K562 (cell line): ENCODE measurements at places on chromosomes 5 and 9. TPM values are rescaled to one million over a fixed set of nuclear protein-coding genes. Genes with fewer than 3 reads are reported as not detected.

GRCh38 chr9:35917261-35917660, 8.0 kb downstream of the SPAAR start:
- peak overlapping the region; percentile 27; the same call in 1 of the 3 replicates for H3K27ac ChIP-seq

- H3K27ac ChIP-seq = no peak overlapping the region
- no peak overlapping the region for H3K4me3 ChIP-seq
- no peaks in the 10 kb centered on the region for H3K27me3 ChIP-seq
- peaks cover 37% of the 10 kb centered on the region for H3K4me1 ChIP-seq
- H3K36me3 ChIP-seq = no peaks in the 10 kb centered on the region
These were observed 99.2 kb downstream of the DAPK1 start for GRCh38 chr9:87596862-87597261.

Gene FIBCD1
- 0.53 and 2.7 TPM in 2 replicates for polyA plus RNA-seq

DNA sequence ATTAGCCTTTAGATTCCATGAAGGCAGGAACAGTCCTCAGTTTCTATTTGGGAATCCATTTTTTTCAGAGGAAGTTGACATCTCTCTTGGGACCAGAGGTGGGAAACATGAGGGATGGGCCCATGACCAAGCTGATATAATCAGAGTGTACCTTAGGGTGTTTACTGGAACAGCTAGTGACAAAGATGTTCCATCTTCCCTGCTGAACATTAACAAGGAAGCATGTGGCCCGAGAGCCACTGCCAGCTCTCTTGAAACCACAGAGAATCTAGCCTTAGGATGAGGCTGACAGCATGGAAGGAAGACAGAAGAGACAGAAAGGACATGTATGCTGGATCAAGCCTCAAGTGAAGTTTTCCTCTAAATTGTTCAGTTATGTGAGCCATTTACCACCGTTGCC, 16.0 kb downstream of the AQP3 start:
- 0 out of 3 replicates have a peak overlapping the region, but pooled peaks have one; percentile 24 for H3K27ac ChIP-seq
- peaks cover 36% of the 10 kb centered on the region for H3K4me1 ChIP-seq
- H3K27me3 ChIP-seq = no peaks in the 10 kb centered on the region
- no peak overlapping the region for H3K4me3 ChIP-seq
- no peak for DNase-seq

- no peaks in the 10 kb centered on the region for H3K36me3 ChIP-seq
- no peaks in the 10 kb centered on the region for H3K27me3 ChIP-seq
- no peak for DNase-seq
- no peak overlapping the region for H3K27ac ChIP-seq
- H3K4me1 ChIP-seq = no peaks in the 10 kb centered on the region
These were observed 48.5 kb downstream of the PCSK5 start for GRCh38 chr9:75938946-75939345.

Gene SHISAL2B
- not detected in 2 replicates for polyA plus RNA-seq

DNA sequence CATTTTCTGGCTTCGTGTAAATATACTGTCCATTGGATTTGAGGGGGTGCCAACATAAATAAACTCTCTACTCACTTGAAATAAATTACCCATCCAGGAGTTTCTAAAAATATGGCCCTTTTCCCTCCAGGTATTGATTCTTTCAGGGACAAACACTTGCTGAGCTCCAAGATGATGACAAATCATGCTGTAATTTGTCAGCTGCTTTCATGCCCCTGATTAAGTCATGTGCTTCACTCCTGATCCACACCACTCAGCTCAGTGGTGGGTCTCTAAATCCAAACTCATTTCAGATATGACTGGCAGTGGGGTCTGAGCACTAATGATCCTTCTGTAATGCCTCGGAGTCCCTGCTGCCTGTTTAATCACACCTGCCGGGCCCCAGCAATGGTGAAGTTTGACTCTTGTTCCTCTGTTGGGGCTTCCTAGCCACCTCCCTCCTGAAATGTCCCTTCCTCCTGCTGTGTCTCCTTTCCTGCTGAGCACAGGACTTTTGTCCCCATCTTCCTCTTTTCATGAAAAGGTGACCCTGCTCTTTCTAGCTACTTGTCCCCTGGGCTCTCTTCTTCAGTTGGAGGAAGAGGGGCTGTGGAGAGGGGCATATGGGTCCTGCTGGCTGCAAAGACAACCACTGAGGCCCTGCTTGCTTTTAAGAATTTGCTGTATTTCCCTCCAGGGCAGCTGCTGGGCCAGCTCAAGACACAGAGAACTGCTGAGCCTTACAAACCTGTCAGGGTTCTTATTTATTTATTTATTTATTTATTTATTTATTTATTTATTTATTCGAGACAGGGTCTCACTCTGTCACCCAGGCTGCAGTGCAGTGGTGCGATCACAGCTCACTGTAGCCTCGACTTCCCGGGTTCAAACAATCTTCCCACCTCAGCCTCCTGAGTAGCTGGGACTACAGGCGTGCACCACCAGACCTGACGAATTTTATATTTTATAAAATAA, 200.0 kb downstream of the ATP10B start:
- H3K4me1 ChIP-seq = no peaks in the 10 kb centered on the region
- no peaks in the 10 kb centered on the region for H3K27me3 ChIP-seq
- H3K27ac ChIP-seq = no peak overlapping the region

DNA sequence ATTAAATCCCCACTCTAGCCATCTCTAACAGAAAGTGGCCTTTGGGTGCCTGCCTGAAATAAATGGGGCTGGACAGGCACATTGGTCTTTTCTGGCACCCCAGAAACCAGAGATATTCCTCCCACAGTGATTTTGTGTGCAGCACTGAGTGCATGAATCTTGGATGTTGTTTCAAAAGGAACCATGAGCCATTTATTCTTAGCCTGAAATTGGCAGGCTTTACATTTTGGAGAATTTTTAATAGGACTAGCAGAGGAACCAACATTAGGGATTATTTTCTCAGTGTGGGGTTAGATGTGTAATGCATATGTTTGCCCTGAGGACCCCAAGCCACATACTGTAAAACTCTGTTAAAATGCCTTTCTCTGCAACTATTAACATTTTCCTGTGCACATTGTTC, 451.3 kb downstream of the NFIB start:
- no peaks in the 10 kb centered on the region for H3K27me3 ChIP-seq
- no peak for DNase-seq
- no peaks in the 10 kb centered on the region for H3K4me1 ChIP-seq
- H3K27ac ChIP-seq = no peak overlapping the region
- H3K36me3 ChIP-seq = no peaks in the 10 kb centered on the region
- H3K4me3 ChIP-seq = no peak overlapping the region

DNA sequence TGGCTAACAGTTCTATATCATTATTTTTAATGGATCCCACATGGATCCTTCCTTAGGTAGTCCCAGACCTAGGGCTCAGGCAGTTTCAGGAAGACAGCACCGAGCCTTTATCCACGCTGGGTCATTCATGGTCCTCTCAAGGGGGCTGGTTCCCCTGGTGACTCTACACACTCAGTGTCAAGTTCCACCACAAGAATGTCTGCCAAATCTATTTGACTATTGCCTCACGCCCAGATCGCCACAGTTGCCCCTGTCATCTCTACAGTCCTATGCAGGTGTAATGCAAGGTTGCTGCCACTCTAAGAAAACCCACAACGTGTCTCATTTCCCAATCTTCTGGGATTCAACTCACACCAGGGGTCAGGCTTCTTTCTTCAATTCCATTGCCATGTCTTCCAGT, 8.0 kb upstream of the ZNF366 start:
- H3K27ac ChIP-seq = no peak overlapping the region
- H3K4me1 ChIP-seq = no peaks in the 10 kb centered on the region
- no peaks in the 10 kb centered on the region for H3K27me3 ChIP-seq
- no peak overlapping the region for H3K4me3 ChIP-seq
- no peaks in the 10 kb centered on the region for H3K36me3 ChIP-seq

DNA sequence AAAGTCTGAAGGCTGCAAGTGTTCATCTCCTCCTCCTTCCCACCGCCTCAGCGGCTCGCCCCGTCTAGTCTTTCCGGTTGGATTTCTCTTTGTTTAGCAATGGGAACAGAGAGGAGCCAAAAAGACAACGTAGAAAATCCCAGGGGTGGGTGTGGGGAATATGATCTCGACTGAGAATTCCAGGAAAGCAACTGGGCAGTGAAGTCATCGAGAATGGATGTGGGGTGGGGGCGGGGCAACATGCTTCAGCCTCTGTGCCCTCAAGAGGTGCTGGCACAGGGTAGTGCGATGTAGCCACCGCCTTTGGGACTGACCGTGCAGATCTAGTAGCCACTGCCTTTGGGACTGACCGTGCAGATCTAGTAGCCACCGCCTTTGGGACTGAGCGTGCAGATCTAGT, 12.9 kb downstream of the MSX2 start:
- H3K27ac ChIP-seq = no peak overlapping the region
- H3K4me3 ChIP-seq = no peak overlapping the region
- H3K4me1 ChIP-seq = peaks cover 7% of the 10 kb centered on the region
- H3K27me3 ChIP-seq = peaks cover 35% of the 10 kb centered on the region

DNA sequence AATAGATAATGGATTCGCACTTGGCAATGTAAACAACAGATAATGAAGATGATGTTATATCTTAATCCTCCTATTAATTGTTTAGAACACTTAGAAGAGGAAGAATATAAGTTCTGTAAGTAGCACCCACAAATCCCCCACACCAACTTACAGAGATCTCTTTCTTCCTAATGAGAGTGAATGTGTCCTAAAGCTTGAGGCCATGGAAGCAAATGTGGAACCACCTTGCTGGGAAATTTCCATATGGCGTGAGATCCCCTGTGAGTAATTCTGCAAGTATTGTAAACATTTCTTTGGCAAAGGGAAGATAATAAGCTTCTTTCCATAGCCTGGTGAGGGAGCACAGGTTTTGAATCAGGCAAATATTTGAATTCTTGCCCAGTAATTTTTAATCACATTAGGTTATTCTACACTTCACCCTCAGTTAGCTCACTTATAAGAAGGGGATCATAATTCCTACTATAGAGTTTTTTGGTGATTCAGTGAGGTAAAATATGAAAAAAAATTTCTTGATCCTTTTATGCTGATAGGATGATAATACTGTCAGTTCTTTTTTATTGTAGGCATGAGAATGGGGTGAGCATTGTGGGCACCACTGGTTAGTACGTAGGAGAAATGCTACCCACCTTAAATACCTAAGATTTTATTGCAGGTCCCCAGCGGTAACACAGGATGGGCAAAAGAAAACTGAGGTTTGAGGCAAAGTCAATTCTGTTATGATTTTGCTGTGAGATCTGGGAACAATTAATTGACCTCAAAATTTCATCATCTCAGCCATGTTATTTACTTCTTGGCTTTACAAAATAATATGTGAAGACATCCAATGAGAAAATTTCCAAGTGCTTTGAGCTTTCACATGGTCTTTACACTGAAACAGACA, 574.8 kb downstream of the PSAT1 start:
- DNase-seq = no peak
- no peaks in the 10 kb centered on the region for H3K27me3 ChIP-seq
- H3K4me3 ChIP-seq = no peak overlapping the region
- no peaks in the 10 kb centered on the region for H3K4me1 ChIP-seq
- H3K36me3 ChIP-seq = no peaks in the 10 kb centered on the region

GRCh38 chr9:112271466-112272098, 61.8 kb downstream of the PTBP3 start:
- no peak overlapping the region for H3K4me3 ChIP-seq
- H3K27ac ChIP-seq = no peak overlapping the region
- H3K36me3 ChIP-seq = peaks cover 41% of the 10 kb centered on the region; the same call in 1 of the 3 replicates
- no peaks in the 10 kb centered on the region for H3K27me3 ChIP-seq
- no peaks in the 10 kb centered on the region for H3K4me1 ChIP-seq
- no peak for DNase-seq

Gene PRUNE2
- polyA plus RNA-seq = not detected in 2 replicates

- H3K27ac ChIP-seq = no peak overlapping the region
- H3K4me3 ChIP-seq = no peak overlapping the region
- peaks cover 4% of the 10 kb centered on the region; the same call in 1 of the 3 replicates for H3K4me1 ChIP-seq
- H3K36me3 ChIP-seq = no peaks in the 10 kb centered on the region
- DNase-seq = no peak
- no peaks in the 10 kb centered on the region for H3K27me3 ChIP-seq
These were observed 26.0 kb upstream of the PITX1 start for GRCh38 chr5:135060021-135060420.

- H3K27ac ChIP-seq = no peak overlapping the region
- no peak overlapping the region for H3K4me3 ChIP-seq
- H3K36me3 ChIP-seq = no peaks in the 10 kb centered on the region
- H3K4me1 ChIP-seq = no peaks in the 10 kb centered on the region
These were observed 29.8 kb downstream of the PHF2 start for GRCh38 chr9:93606187-93606586.

Gene PCDHGA3
- polyA plus RNA-seq = 0.28 TPM in 1 of 2 replicates, not detected in the other

Gene CCDC192
- 0.45 TPM in 1 of 2 replicates, not detected in the other for polyA plus RNA-seq
